NK-92 treated with Interleukin-12 subunit alpha and Interleukin-12 subunit beta, amount 100 ng/mL, for 24 hours (cell line): ENCODE measurements at places on chromosomes 12 and 14.

GRCh38 chr12:64696080-64696741 lies 63.0 kb downstream of the GNS start:
- no peak for DNase-seq

- DNase-seq: peak; percentile 51
Measured at GRCh38 chr12:103505371-103506236, 9.8 kb upstream of the C12orf42 start.

GRCh38 chr12:90181216-90181615 lies 472.6 kb upstream of the ATP2B1 start:
- DNase-seq: no peak

DNA sequence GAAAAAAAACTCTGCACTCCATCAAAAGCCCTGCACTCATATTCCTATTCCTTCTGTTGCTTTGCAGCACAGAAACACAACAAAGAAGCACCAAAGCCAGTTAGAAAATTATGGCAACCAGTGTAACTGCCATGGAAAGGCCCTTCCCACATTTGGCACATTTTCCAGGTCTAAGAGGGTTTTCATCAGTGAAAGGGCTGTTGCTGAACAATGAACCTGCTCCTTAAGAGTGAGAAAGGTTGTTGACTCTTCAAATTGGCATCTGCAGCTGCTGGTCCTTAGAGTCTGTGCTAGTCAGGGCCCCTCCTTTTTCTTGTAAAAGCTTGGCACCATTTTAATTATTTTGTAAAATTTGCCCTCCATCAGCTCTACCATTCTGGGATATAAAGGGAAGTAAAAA lies 378.7 kb upstream of the KITLG start:
- no peak for DNase-seq

GRCh38 chr12:23891115-23891514 lies 58.4 kb downstream of the SOX5 start:
- no peak for DNase-seq

GRCh38 chr12:118140825-118141224 lies 4.9 kb downstream of the PEBP1 start:
- DNase-seq: no peak

GRCh38 chr12:80843969-80844368 lies 93.8 kb downstream of the LIN7A start:
- no peak for DNase-seq

- DNase-seq: no peak
Measured at GRCh38 chr12:356276-356988, 32.7 kb downstream of the KDM5A start.

DNA sequence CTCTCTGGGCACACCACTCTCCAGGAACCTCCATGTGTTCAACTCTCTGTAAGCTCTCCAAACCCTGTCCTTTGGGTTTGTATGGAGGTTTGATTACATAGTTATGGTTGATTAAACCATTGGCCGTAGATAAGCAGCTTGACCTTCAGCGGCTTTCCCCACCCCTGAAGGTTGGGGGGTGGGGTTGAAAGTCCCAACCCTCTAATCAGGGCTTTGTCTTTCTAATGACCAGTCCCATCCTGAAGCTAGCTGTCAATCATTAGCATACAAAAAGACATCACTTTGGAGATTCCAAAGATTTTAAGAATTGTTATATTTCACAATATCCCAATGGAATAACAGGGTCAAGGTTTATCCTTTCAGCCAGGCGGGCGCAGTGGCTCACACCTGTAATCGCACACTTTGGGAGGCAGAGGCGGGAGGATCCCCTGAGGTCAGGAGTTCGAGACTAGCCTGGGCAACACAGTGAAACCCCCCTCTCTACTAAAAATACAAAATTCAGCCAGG lies 8.4 kb downstream of the FAM186A start:
- no peak for DNase-seq

- DNase-seq: no peak
Measured at GRCh38 chr14:104865631-104866441, 768 bp downstream of the CEP170B start.

DNA sequence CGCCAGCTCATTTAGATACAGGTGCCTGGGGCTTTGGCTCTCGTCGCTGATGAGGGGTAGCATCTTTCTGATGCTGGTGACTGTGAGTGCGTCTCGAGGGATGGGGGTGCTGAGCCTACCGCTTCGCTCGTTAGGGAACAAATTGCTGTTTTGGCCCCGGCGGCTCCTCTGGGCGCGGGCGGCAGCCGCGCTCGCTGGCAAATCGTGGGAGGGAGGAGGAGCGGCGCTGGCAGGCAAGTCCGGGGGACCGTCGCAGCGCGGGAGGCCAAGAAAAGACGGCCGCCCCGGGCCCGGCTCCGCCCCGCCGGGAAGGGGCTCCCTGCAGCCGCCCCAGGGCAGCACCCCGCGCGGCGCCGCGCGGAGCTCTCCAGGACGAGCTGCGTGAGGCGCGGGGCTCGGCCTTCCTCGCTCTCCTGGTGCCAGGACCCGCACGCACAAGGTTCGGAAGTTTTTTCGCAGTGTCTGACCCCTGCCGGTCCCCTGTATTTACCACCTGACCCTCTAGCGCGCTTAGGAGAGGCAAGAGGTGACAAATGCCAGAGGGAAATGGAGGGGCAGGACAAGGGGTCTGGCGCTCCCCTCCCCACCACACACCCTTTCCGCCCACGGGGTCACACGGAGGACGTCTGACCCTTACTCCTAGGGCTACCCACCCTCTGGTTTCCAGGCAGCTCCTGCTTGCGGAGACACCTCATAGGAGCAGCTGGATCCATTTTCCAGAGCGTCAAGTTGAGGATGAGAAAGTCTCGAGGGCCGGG lies 899 bp upstream of the KCNH3 start:
- DNase-seq: no peak

DNA sequence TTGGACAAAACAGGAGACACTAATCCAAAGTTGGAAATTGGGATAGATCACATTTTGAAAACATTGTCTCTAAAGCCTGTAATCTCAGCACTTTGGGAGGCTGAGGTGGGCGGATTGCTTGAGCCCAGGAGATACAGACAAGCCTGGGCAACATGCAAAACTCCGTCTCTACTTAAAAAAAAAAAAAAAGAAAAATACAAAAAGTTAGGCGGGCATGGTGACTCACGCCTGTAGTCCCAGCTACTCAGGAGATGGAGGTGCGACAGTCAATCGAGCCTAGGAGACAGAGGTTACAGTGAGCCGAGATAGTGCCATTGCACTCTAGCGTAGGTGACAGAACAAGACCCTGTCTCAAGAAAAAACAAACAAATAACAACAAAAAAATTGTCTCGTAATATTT lies 152.1 kb downstream of the MGAT4C start:
- no peak for DNase-seq

DNA sequence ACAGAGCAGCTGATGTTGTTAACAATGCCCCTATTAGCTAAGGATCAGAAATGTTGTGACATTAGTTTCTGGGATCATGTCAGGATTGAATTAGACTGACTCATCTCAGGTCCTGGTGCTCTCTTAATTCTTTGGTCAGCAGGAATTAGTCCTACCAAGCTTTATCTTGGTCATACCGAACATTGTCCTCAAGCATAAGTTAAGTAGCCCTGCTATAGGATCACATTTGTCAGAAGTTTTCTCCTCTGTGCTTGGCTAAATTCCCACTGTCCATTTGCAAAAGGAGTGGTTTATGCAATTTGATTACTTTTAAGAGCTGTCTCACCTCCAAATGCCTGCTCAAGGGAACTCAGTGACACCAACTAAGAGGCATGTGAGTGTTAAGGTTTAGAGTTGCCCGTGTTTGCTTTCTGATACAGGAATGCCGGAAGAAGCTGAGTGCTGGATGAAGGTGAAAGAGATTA lies 48.4 kb upstream of the IFNG-AS1 start:
- no peak for DNase-seq

DNA sequence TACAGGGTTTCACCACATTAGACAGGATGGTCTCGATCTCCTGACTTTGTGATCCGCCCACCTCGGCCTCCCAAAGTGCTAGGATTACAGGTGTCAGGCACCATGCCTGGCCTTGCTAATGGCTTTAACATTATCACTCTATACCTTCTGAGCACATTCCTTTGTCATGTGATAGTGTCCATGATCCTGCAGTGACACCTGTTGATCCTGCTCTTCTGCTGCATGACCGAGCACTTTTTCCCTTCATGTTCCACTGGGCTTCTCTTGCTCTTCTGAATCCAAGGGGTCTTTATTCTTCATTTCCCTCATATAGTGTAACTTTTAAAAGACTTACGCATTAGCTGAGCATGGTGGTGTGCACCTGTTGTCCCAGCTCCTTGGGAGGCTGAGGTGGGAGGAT lies 11.6 kb downstream of the ZNF268 start:
- DNase-seq: no peak

GRCh38 chr12:49190974-49191373 lies 2.1 kb upstream of the TUBA1A start:
- no peak for DNase-seq
